Germinal center (tissue), 1 donor: ENCODE measurements at places on chromosomes 1 and 21.

DNA sequence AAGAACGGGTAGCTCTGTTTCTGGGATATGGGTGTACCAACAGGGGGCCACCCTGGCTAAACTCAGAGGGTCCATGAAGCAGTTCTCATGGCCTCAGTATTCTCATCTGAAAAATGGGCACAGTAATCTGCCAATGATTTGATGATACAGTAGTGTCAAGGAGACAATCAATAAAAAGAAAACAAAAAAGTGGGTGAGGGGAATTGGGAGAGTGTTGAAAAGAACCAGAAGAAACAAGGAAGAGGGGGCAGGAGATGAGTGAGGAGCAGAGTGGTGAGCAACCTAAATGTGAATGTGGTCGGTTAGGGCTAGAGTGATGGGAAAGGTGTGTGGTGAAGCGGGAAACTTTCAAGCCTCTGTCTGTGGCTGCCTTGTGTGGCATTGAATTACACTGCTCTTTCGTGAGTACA lies 2.0 kb downstream of the SLAMF7 start:
- DNase-seq, result no peak

DNA sequence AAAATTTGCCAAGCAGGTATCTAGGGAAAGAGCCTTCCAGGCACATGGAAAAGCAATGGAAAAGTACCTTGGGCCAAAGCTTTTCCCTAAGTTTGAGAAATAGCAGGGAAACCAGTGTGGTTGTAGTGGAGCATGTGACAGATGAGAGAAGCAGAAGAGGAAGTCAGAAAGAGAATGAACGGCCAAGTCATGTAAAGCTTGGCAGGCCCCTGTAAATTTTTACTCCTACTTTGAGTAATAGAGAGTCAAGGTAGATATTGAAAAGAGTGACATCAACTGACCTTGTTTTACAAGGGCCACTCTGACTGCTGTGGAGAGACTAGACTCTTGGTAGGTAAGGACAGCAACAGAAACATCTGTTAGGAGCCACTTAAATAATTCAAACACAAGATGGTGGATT lies 180.9 kb upstream of the PRMT6 start:
- no peak for DNase-seq

GRCh38 chr1:107748531-107748930 lies 216.4 kb downstream of the VAV3 start:
- DNase-seq, result no peak

- DNase-seq, result no peak
Observed at GRCh38 chr1:223244366-223245103, 101.5 kb upstream of the TLR5 start.

GRCh38 chr1:112761714-112762480 lies 46.8 kb upstream of the PPM1J start:
- no peak for DNase-seq

DNA sequence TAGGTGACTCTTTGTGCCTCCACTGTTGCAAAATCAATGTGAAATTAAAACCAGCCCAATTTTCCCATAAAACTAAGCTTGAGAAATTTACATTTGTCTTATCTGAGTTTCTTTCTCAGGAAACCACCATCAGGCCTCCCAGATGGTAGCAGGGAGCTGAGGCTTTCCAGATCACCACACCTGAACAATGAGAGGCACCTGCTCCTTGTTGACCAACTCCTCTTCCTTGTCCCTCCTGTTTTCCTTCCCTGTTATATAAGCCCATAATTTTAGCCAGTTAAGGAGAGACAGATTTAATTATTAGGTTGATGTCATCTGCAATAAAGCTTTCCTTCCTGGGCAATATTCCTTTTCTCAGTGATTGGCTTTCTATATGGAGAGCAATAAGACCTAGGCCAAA lies 32.0 kb upstream of the C1orf185 start:
- no peak for DNase-seq

DNA sequence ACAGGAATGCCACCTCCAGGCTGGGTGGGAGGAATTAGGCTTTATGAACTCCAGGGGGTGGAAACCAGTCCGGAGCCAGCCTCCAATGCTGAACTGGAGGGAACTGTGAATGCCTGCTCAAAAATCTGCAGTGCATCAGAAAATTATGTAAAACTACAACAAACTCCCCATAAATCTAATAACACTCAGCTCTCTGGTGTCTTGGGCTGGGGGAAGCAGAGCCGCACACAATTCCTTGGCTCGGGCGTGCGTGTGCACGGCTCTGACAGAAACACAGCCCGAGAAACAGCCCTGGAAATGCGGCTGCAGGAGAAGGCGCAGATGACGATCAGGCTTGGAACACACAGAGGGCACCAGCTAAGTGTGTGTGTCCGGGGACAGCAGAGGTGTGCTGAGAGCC lies 127.6 kb upstream of the VAMP3 start:
- no peak for DNase-seq

- DNase-seq, result no peak
Observed at GRCh38 chr1:169623132-169623926, 6.6 kb downstream of the SELP start.

GRCh38 chr1:95323123-95323522 lies 89.1 kb downstream of the RWDD3 start:
- DNase-seq, result no peak

DNA sequence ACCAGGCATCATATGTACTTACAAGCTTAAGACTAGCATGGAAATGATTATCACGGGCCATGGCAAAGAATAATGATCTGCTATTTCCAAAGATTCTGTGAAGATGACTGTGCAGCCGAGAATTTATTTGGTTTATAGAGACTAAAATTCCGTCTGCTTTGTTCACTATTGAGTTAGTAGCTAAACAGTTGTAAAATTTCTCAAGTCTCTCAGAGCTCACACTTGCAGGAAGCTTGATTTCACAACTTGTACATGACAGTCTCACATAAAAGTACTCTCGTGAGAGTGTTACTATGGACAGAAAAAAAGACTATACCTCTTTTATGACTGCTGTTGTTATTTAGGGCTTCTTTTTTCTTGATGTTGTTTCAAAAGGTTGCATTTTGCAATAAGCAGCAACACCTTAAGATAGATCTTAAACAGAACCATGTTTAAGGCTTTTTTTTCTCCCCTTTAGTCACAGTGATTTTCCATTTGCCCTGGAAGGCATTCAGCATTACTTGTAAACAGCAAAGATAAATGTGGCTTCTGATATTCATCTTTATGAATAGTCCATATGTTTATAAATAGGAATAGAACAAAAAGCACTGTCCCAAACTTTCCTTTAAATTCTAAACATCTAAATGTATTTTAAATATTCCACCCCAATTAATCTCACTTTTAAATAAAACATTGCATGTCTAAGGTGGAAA lies 24.8 kb downstream of the ST6GALNAC5 start:
- DNase-seq, result no peak

DNA sequence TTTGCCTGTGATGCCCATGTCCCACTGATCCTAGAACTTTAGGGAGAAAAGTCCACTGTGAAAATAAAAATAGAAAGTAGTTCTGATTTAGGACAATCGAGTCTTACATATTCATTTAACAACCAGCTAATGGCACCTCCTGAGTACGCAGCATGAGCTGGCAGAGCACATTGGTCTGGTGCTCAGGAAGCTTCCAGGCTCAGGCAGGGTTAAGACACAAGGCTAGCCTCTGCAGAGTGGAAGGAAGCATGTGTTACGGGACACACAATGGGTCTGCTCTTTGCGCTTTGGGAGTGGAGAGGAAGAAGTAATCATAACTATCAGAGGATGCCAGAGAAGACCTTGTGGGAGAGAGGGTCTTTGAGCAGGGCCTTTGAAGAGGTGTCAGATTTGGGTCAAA lies 4.2 kb upstream of the KLHDC8A start:
- DNase-seq, result no peak

DNA sequence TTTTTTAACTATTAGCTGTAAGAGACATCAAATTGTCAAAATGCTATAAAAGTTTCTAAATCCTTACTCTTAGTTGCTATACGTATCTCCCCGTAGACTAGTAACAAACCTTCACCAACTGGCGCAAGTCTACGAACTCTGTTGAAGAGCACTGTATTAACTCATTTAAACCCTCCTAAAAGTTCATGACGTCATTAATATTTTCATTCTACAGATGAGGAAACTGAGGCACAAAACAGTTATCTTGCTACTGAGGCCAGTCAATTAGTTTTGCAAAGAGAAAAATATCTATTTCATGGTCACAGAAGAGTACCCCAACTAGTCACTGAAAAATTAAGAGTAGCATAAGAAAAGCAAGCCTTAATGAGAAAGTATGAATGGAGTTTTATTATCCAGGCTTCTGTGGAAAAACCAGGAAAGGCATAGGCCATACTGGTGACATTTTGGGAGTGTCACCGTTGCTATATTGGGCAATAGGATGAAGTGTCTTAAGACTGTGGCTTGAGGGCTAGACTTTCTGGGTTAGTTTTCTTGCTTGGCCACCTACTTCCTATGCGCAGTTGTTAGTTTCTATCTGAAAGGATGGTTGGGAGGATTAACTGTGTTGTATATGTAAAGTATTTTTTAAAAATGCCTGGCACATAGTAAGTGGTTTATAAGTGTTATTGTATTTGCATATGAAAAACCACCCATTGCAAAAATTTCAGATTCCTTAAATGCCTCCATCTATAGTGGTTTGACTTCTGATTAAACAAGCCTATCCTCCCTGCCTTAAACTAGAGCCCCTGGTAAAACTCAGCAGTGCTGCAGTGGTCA lies 52.4 kb upstream of the SYT14 start:
- no peak for DNase-seq

GRCh38 chr1:63317817-63318152 lies 4.6 kb upstream of the FOXD3 start:
- DNase-seq, result no peak

DNA sequence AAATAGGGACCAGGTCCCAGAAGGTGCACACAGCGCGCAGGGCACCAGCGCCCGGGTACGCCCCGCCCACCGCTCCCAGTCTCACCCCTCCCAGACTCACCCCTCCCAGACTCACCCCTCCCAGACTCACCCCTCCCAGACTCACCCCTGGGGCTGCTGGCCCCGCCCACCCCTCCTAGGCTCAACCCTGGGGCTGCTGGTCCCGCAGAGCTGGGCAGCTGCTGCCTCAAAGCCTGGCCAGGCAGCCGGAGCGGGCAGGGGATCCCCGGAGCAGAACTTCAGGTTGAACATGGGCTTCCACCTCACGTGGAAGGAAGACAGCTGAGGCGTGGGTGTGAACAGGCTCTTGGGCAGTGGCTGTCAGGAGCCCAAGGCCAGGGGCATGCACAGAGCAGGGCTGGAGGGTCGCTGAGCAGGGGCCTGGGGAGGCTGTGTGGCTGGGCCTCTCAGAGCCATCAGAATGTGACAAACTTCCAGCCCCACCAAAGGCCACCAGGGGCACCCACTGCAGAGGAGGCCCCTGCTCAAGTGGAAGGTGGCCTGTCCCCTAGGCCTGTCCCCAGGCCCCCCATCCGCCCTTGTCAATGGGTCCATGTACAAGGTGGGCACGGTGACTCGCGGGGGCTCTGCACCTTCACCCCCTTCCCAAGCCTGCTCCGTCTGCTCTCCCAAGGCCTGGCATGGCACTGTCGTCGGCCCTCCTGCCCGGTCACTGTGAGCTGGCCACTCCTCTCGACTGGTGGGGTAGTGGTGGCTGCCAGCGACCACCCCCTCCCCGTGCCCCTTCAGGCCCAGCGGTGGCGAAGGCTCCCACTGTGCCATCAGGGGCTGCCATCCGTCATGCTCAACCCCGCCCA lies 20.4 kb upstream of the SUMO3 start:
- no peak for DNase-seq

DNA sequence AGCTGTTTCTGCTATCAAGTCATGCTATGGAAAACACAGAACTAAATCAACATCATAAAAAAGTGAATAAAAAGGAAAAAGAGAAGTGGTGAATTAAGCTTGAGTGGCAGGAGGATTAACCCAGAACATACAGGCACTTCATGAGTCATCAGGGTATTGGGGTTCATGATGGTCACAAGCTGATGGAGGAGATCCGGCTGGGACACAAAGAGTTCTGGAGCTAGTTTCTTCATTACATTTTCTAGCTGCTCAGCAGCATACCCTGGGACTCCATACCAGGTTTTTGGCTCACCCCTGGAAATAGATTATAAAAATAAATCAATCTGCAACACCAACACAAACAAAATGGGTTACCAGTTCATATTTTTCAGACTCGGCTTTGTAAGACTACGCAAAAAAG lies 42.5 kb upstream of the SYT2 start:
- no peak for DNase-seq

- no peak for DNase-seq
Observed at GRCh38 chr21:36945496-36946138, 20.9 kb downstream of the HLCS start.

GRCh38 chr1:5565281-5566125 lies 426.7 kb downstream of the NPHP4 start:
- DNase-seq, result no peak

DNA sequence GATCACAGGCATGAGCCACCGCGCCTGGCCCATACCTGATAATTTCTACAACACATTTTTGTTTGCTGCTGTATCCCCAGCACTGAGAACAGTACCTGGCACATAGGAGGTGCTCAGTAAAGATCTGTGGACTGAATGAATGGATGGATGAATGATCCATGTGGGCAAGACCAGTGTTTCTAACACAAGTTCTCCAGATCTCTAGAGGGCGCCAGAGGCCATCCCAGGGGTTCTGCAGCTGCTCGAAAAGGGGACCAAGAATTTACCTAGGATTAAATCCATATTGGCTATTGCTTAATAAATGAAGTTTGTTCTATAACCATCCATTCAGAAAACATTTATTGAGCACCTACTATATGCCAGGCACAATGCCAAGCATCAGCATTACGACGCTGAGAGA lies 167.7 kb downstream of the ACTL8 start:
- peak; percentile 52 for DNase-seq

GRCh38 chr1:105914403-105914802 lies 1142.1 kb upstream of the PRMT6 start:
- no peak for DNase-seq

DNA sequence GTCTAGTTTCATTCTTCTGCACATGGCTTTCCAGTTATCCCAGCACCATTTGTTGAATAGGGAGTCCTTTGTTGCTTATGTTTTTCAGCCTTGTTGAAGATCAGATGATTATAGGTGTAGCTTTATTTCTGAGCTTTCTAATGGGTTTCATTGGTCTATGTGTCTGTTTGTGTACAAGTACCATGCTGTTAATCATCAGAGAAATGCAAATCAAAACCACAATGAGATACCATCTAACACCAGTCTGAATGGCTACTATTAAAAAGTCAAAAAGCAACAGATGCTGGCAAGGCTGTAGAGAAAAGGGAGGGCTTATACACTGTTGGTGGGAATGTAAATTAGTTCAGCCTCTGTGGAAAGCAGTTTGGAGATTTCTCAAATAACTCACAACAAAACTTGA lies 321.5 kb upstream of the PTBP2 start:
- DNase-seq, result no peak

- no peak for DNase-seq
Observed at GRCh38 chr1:58893257-58893869, 109.5 kb upstream of the JUN start.

- DNase-seq, result peak; percentile 49
Observed at GRCh38 chr1:93346421-93346993, 800 bp downstream of the DR1 start.

GRCh38 chr21:42396799-42397745 lies 1.2 kb upstream of the TMPRSS3 start:
- DNase-seq, result no peak

- no peak for DNase-seq
Observed at GRCh38 chr1:38028105-38028591, 15.6 kb downstream of the UTP11 start.
